ENCODE measurements at places on chromosomes 5 and 9.

DNA sequence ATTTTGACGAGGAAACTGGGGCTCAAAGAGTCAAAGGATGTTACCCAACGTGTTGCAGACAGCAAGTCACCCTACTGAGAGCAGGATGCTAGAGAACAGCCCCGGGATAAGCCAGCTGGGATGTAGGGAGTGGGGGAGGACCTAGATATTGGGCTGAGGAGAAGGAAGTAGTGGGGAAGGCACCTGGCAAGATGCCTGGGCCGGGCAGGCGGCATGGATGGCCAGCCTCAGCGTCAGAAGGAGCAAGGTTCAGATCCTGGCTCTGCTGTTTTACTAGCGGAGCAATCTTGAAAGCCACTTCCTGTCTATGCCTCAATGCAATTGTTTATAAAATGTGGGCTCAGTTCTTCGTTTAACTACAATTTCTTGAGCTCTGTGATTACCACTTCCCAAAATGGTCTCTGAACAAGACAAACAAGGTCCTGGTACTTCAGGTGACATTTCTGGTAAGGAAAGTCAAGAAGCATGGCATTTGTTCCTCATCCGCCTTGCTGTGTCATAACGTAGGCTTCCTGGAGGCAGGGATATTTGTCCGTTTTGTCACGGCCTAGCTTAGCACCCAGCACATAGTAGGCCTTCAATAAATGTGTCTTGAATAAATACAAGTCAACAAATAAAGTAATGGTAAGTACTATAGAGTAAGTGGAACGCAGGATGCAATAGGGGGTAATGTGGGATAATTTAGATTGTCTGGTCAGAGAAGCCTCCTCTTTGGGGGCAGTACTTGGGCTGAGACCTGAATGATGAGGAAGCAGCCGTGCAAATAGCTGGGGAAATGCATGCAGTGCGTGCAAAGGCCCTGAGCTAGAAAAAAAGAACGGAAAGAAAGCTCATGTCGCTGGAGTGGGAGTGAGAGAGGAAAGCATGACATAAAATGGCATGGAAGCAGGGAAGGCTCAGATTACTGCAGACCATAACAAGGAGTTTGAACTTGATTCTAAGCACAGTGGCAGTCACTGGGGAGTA, 70.5 kb downstream of the SMIM23 start:
- DNase-seq: no peak

DNA sequence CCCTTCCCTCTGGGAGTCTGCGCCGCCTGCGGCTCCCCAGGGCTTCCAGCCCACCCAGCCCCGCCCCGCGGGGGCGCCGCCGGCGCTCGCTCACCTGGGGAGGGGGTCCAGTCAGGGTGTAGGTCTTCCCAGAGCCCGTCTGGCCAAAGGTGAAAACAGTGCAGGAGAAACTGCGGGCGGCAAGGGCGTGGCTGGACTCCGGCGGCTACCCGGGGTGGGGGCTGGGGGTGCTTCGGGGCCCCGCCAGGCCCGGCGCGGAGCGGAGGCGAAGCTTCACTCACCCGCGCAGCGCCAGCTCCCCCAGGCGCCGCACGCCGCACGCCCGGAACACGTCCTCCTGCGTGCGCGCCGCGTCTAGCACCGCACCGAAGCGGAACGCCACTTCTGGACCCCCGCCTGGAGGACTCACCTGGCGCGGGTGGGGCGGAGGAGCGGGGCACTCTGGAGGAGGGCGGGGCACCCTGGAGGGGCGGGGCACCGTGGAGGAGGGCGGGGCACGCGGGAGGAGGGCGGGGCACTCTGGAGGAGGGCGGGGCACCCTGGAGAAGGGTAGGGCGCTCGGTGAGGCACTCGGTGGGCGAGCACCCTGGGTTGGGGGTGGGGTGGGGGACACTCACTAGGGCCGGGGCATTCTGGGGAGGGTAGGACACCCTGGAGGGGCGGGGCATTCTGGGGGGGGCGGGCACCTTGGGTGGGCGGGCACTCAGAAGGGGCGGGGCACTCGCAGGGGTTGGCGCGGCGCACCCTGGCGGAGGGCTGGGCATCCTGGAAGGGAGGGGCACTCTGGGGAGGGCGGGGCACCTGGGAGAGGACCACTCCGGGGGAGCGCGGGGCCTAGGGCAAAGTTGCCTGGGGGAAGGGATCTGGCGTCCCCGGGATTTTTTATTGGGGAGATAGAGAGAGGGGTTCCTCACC, 814 bp downstream of the KIF12 start:
- DNase-seq: no peak

DNA sequence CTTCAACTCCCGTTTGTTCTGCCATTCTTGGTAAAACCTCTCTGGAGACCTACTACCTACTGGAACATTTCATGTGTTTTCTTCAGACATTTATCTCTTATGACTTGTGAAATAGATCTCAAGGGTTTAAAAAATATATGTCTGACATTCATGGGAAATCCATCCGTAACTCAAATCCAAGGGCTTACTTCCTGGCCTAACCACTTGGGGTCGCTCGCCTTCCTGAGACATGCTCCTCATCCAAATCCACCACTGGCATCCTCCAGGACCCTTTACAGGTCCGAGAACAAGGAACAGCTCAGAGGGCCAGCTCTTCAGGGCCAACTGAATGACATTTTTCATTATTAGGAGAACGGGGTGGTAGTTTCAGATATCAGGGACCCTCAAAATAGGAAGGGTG, 235.1 kb upstream of the TUT7 start:
- no peak for DNase-seq

GRCh38 chr5:78889369-78890140, 95.6 kb downstream of the ARSB start:
- DNase-seq: no peak

DNA sequence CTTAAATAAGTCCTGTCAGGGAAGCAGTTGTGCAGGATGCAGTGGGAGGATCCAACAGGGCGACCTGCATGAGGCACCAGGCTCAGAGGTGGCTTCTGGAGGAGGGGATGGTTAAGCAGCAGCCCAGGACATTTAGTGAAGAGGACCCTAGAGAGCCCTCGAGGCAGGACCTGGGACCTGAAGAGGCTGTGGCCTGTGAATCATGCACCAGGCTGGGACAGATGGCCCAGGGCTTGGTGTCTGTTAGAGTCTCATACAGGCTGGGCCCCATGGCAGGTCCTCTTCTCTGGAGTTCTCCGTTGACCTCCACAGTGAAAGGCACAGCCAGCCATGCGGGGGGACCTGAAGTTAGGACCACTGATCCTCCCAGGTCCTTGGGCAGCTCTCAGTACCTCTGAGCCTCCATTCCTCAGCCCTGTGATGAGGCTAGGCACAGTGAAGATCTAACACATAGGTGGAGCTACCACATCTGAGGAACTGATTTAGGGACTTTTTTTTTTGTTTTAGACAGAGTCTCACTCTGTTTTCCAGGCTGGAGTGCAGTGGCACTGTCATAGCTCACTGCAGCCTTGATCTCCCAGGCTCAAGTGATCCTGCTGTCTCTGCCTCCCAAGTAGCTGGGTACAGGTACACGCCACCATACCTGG, 60.8 kb upstream of the GARNL3 start:
- no peak for DNase-seq

DNA sequence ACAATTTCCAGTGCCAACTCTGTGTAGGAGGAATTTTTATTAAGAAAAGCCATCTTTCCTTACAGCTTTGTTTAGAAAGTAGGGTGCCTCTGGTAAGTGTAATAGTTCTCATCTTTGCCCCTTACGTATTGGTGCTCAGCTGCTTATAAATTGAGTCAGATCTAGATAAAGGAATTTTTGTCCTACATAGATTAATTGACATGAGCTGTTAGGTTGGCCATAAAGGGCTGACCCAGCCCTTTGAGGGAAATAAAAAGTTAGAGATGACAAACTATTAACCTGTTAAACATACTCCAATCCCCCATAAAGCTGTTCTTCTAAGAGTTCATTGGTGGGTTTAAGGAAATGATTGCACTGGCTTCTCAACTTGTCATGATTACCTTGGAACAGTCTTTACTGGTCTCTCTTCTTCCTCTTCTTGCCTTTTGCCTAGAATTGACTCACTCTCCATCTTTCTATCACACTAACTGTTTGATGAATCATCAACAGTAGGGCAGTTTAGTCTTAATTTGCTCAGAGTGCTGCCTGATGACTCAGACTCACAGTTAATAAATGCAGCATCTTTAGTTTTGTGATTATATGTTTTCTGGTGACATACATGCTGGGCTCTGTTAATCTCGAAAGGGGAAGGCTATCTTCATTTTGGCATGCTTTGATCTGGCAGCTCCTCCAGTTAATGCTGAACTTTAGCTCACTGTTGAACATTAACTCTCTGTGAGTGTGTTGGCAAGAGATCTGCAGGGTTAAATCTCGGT, 51.7 kb downstream of the ARHGAP26 start:
- peak; percentile 63 for DNase-seq

- DNase-seq: no peak
Observed at GRCh38 chr5:119366540-119366881, 10.7 kb downstream of the TNFAIP8 start.

- DNase-seq: no peak
Observed at GRCh38 chr9:114087721-114088120, 9.6 kb upstream of the AMBP start.

DNA sequence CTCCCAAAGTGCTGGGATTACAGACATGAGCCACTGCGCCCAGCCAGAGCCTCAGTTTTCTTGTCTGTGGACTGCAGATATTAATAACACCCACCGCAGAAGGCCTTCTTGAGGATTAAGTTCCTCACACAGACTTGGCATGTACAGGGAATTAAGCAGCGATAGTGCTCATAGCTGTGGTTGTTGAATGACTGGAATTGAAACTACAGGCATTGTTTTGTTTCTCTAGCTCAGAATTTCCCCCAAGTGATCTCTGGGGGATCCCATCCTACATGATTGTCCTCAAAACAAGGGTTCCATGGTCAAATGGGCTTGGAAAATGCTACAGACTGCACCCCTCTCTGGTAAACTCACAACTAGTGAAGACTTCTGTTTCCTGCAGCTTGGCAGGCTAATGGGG, 44.2 kb upstream of the TDRD7 start:
- no peak for DNase-seq

- DNase-seq: no peak
Observed at GRCh38 chr9:96199006-96199405, 103.0 kb downstream of the HSD17B3 start.

DNA sequence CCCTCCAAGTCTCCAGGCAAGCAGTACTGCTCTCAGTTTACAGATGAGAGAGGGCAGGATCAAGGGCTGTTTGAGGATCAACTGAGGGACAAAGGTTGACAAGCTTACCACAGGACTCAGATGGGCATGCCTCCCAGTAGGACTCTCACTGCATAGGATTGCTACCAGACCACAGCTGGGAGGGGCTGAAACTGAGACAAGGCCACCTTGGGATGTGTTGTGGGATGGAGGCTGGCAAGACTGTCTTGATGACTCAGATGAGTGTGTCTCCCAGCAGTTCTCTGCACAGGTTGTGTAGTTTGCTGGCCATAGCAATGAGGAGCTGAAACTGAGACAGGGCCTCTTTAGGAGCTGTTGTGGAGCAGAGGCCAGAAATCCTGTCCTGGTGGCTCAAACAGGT, 222.2 kb upstream of the IRX1 start:
- DNase-seq: no peak

GRCh38 chr9:17230646-17231045, 95.8 kb downstream of the CNTLN start:
- no peak for DNase-seq

- peak; percentile 11 for DNase-seq
Observed at GRCh38 chr5:118439831-118440230, 548.5 kb downstream of the DTWD2 start.

GRCh38 chr9:38384990-38385848, 7.3 kb upstream of the ALDH1B1 start:
- DNase-seq: no peak

- DNase-seq: no peak
Observed at GRCh38 chr5:17216974-17217492, 398 bp upstream of the BASP1 start.

DNA sequence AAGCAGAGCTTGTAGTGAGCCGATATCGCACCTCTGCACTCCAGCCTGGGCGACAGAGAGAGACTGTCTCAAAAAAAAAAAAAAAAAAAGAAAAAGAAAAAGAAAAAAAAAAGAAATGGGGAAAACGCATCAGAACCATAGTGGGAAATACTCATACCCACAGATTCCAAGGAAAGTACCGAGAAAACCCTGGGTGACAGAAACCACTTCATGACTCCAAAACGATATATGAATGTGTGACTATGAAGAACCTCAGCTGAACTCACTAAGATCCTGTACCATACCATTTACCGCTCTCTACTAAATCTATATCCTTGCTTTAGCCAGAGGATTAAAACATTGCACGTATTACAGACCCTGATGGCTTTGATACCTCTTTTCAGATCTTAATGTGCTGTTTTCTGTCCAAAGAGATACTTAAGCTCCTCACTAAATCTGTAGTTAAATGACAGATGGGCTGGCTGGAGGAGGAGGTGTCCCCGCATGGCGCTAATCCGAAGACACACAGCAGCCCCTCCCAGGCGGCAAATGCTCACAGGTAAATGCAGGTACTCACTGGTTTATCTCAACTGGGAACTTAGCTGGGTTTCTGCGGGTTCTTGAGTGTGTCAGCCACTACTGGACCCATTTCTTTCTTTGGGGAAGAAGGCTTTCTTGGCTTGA, 2.8 kb downstream of the LPCAT1 start:
- no peak for DNase-seq

GRCh38 chr5:125446986-125447385, 700.5 kb upstream of the ZNF608 start:
- DNase-seq: no peak

- DNase-seq: no peak
Observed at GRCh38 chr9:78101247-78101646, 69.6 kb upstream of the GNAQ start.

GRCh38 chr9:123343443-123344191, 12.4 kb upstream of the CRB2 start:
- DNase-seq: no peak

GRCh38 chr5:181187500-181188213, 17.3 kb downstream of the TRIM7 start:
- DNase-seq: no peak

GRCh38 chr9:133100506-133101355, 20.3 kb downstream of the RALGDS start:
- DNase-seq: no peak

- DNase-seq: no peak
Observed at GRCh38 chr5:155822177-155822576, 504.8 kb upstream of the SGCD start.

- DNase-seq: no peak
Observed at GRCh38 chr5:40716000-40716399, 36.3 kb downstream of the PTGER4 start.

GRCh38 chr5:157265714-157266285, at the start of gene CYFIP2:
Gene CYFIP2, plus strand, starts transcription at chr5:157266123. Its CDS starts 19,239 bp downstream, at chr5:157285362.
- no peak for DNase-seq

- no peak for DNase-seq
Observed at GRCh38 chr5:120567921-120568320, 103.8 kb downstream of the PRR16 start.

- no peak for DNase-seq
Observed at GRCh38 chr5:73654819-73655318, 28.9 kb downstream of the ARHGEF28 start.

GRCh38 chr5:105506692-105507277, 1944.2 kb upstream of the NUDT12 start:
- no peak for DNase-seq

GRCh38 chr9:89647366-89648128, 42.7 kb downstream of the GADD45G start:
- no peak for DNase-seq

- no peak for DNase-seq
Observed at GRCh38 chr9:137156567-137157375, 13.1 kb downstream of the LRRC26 start.
